ENCODE measurements at places on chromosomes 11 and 22. TPM values are rescaled to one million over a fixed set of nuclear protein-coding genes. Genes with fewer than 3 reads are reported as not detected.
A peak's percentile ranks its signal among the peaks of the same experiment; 100 is the strongest.

DNA sequence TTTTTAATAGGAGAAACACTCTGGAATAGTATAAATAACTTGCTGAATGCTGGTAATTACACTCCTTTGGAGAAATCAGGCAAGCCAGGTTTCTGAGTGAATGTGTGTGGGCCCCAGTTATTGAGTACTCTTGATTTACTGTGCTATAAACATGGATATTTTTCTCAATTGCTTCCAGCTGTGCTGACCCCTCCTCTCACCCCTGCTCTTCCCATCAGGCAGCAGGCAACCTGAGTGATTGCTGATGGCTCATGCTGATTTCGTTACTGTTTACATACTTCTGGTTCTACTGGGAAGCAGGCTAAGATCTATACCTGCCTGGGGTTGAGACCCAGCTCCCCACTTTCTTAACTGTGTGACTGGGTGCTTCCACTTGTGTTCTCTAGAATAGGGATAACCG is 68.5 kb downstream of the DHCR7 start:
- DNase-seq = no peak
- H3K27me3 ChIP-seq = no peaks in the 10 kb centered on the region
- no peaks in the 10 kb centered on the region for H3K4me1 ChIP-seq
- H3K4me3 ChIP-seq = no peak overlapping the region
- no peak overlapping the region for H3K27ac ChIP-seq

NRIP3 gene
- 10.1 TPM for total RNA-seq

DNA sequence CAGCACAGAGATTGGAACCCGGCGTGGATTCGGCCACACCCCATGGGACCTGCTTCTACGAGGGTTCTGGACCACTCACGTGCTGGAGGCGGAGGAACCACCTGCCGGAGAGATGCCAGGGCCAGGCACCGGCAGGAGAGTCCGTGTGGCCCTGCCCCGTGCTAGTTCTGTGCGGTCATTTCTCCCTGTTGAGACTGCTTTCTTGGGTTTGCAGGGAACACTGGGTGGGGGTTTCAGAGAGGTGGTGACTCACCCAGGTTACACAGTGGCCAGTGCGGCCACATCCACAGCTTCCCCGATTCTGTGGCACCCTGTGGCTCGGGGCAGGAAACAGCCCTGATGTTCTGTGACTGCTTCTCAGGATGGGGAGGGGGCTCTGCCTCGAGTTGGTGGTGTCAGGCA is 3.6 kb upstream of the PHLDA2 start:
- no peaks in the 10 kb centered on the region for H3K36me3 ChIP-seq
- no peaks in the 10 kb centered on the region for H3K4me1 ChIP-seq
- H3K27me3 ChIP-seq = no peaks in the 10 kb centered on the region
- DNase-seq = no peak
- no peak overlapping the region for H3K4me3 ChIP-seq

DNA sequence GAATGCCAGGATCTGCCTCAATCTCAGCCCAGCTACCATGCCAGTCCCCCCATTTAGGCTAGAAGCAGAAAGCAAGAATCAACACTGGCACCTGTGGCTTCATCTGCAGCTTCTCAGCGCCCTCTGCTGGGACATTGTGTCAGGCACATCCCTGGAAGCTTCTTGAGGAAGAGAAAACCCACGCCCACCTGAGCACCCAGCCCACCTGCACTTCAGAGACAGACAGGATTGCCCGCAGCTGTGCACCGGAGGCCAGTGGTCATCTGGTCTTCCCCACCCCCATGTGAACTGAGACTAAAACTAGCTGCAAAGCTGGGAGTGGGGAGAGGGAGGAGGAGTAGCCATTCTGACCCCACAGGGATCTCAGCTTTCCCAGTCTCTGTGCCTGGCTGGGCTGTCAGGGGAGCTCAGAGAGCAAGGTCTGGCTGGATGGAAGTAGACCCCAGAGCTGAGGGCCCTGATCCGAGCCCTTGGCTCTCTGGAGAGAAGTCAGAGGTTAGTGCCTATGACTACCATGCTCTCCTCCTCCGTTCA is 66.8 kb downstream of the FEZ1 start:
- peaks cover 3% of the 10 kb centered on the region for H3K36me3 ChIP-seq
- H3K27me3 ChIP-seq = no peaks in the 10 kb centered on the region
- peak; percentile 52 for DNase-seq
- H3K4me1 ChIP-seq = no peaks in the 10 kb centered on the region

DNA sequence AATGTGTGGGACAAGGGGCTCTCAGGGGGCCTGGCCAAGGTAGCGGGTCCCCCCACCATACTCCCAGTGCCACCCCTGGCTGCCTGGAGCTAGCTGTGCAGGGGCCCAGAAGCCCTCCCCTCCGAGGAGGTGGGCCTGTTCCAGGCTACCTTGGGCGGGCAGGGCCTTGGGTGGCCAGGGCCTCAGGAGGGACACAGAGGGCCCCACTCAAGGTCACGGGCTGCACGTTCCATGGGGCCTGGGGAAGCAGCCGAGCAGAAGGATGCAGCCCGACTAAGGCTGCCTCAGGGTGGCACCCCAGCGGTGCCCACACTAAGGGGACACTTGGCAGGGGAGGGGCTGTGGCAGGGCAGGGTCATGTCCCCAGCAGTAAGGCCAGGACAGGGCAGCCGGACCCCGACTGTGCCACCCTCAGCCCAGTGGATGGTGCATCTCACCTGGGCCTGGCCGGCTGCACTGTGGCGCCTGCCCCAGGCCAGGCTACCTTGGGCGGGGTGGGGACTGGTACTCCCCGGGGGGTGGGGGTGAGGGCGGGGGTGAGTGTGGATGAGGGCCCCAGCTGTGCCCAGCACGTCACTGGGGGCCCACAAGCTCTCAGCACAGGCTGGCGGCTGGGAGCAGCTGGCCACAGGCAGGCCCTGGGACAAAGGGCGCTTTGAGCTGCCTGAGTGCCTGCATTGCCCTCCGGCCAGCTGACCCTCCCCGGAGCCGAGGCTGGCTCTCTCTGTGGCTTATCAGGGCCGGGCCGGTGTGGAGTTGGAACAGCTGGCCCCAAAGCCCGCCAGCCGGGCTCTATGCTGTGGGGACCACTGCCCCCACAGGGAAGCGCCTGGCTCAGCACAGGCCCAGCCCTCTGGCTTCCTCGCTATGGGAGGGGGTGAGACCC is 117.1 kb downstream of the KCNQ1 start:
- H3K27ac ChIP-seq = peak overlapping the region; percentile 95
- no peak overlapping the region for H3K4me3 ChIP-seq
- H3K4me1 ChIP-seq = peaks cover 37% of the 10 kb centered on the region
- no peaks in the 10 kb centered on the region for H3K27me3 ChIP-seq

DNA sequence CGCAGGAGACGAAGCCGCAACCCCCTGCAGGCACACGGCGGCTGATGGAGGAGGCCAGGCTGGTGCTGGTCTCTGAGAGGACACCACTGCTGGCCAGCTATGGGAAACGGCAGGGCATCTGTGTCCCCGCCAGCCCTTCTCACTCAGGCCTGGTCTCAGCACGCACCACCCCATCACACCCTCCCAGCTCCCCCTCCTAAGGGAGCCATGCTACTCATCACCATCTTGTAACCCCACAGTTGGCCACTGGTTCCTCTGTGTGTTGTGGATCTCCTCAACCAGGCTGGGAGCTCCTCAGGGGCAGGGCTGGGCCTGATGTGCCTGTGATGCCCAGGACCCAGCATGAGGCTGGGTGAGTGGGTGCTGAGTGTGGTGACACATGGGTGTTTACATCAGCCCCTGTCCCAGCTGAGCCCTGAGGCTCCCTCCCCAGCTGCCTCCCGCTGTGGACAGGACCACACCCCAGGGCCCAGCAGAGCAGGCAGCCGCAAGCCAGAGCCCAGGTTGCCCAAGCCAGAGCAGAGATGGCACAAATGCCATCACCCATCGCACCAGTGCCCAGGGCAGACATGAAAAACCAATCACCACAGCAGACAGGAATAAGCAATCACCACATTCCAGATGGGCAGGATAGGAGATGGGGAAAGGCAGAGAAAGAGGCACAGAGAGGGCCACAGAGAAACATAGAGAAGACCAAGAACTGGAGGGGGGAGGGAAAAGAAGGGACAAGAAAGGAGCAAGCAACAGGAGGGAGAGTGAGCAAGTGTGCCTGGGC is 8.2 kb downstream of the ARVCF start:
- H3K4me1 ChIP-seq = peaks cover 3% of the 10 kb centered on the region
- DNase-seq = no peak
- no peaks in the 10 kb centered on the region for H3K27me3 ChIP-seq
- H3K27ac ChIP-seq = no peak overlapping the region
- no peaks in the 10 kb centered on the region for H3K36me3 ChIP-seq

OR6A2 gene
- not detected for total RNA-seq

SRPRA gene
- 53.4 TPM for total RNA-seq

DNA sequence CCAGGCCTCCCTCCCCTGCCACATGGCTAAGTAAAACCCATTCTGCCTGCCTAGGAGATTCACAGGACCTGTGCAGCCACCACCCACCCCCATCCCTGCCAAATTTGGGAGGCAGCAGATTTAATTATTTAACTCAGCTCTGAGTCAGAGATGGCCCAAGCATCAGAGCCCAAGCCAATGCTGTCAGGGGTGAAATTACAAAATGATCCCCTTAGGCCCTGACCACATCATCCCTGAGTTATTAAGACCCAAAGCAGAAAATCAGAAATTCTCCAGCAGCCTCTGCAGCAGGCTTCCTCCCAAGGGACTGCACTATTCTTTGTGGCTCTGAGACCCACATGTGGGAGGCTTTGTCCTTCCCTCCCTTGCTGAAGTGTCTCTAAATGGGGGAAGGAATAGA is 52.8 kb upstream of the RRAS2 start:
- H3K4me3 ChIP-seq = no peak overlapping the region
- no peaks in the 10 kb centered on the region for H3K36me3 ChIP-seq
- peaks cover 56% of the 10 kb centered on the region for H3K4me1 ChIP-seq
- peak overlapping the region; percentile 81 for H3K27ac ChIP-seq

DNA sequence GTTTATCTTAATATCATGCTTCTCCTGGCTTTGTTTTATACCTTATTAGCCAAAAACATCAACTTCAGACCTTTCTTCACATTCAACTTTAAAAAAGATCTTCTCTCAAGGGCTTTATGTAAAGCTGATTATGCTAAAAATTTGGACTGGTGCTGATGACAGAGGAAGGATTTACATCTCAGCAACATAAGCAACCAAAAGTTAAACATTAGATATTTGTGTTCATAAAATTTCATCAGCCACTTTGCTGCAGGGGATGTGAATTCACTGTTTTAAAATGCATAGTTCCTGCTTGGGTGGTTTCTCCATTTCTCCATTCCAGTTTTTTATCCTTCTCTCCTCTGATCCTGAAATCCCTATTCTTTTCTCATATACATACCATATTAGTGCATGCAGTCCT is 398.6 kb upstream of the DDI1 start:
- no peaks in the 10 kb centered on the region for H3K36me3 ChIP-seq
- DNase-seq = no peak
- H3K4me1 ChIP-seq = no peaks in the 10 kb centered on the region
- H3K27me3 ChIP-seq = no peaks in the 10 kb centered on the region
- H3K4me3 ChIP-seq = no peak overlapping the region

MYO7A gene
- total RNA-seq = 3.5 TPM

GRCh38 chr11:35663408-35663702 is 780 bp downstream of the TRIM44 start:
- peak overlapping the region; percentile 86 for H3K27ac ChIP-seq
- peaks cover 8% of the 10 kb centered on the region for H3K4me1 ChIP-seq
- no peaks in the 10 kb centered on the region for H3K27me3 ChIP-seq
- H3K36me3 ChIP-seq = peaks cover 11% of the 10 kb centered on the region

DNA sequence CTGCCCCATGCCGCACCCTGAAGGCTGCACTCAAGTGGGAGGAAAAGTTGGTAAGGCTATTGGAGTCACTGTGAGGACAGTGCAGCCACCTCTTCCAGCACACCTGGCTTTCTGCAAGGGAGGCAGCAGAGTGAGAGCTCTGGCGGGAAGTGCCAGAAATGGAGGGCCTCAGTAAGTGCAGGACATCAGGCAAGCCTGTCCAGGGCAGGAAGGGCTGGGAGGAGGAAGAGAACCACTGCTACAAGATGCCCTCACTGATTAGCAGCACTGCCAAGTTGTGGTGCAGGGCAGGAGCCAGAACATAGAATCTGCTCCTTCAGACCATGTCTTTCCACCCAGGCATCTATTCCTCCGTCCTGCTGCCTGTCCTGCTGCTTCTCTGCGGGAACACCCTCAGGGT is 61.2 kb upstream of the CLTCL1 start:
- no peaks in the 10 kb centered on the region for H3K4me1 ChIP-seq
- H3K27ac ChIP-seq = no peak overlapping the region
- H3K4me3 ChIP-seq = no peak overlapping the region
- no peak for DNase-seq
- H3K36me3 ChIP-seq = peaks cover 24% of the 10 kb centered on the region

- no peak overlapping the region for H3K4me3 ChIP-seq
- H3K27me3 ChIP-seq = no peaks in the 10 kb centered on the region
- no peaks in the 10 kb centered on the region for H3K36me3 ChIP-seq
- H3K27ac ChIP-seq = no peak overlapping the region
- DNase-seq = no peak
These were observed 43.3 kb downstream of the CYB5R2 start for GRCh38 chr11:7630002-7630401.

- DNase-seq = no peak
- no peaks in the 10 kb centered on the region for H3K27me3 ChIP-seq
- H3K27ac ChIP-seq = no peak overlapping the region
- no peaks in the 10 kb centered on the region for H3K4me1 ChIP-seq
- peaks cover 32% of the 10 kb centered on the region for H3K36me3 ChIP-seq
These were observed 18.8 kb downstream of the SNX19 start for GRCh38 chr11:130897262-130898182.

DNA sequence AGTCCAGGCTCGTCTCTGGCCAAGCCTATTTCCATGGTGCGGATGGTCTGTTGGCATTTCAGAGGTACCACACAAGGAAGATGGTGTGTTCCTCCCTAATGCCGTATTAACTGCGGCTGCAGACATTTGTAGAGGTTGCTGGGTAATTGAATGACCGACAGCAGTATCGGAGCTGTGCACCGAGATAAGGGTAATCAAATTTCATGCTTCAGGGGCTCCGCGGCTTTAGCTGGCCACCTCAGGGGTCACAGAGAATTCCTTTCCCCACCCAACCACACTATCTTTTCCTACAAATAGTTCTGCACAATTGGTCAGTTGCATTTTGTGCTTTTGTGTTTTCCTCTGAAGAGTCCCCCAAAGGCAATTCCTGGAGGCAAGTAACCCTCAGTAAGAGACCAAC is 297.4 kb downstream of the OPCML start:
- H3K4me1 ChIP-seq = no peaks in the 10 kb centered on the region
- no peak overlapping the region for H3K27ac ChIP-seq
- no peak overlapping the region for H3K4me3 ChIP-seq
- no peaks in the 10 kb centered on the region for H3K36me3 ChIP-seq
- H3K27me3 ChIP-seq = no peaks in the 10 kb centered on the region
- DNase-seq = no peak

DNA sequence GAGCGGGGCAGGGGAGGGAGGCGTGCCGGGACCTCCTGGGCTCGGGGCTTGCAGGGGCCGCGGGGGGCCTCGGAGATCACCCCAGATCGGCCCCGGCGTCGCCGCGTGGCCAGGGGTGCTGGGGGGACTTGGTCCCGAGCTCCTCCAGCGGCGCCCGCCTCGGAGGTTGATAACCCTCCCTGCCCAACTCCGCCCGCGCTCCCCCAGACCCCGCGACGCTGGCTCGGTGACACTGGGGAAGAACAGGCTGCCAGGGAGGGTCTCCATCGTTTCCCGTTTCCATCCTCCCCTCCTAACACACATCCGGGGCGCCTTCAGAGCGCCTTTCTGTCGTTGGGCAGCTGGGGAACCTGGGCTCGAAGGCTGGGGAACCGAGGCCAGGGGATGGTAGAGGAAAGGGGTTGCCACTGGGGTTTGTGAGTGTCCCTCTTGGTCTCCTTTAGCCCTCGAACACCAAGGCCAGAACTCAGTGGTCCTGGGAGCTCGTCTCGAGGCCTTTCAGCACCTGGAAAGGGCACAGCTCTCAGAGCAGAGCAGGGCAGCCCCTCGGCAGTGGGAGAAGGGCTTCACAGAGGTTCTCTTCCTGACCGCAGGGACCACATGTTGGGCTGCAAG is 431 bp downstream of the SLC37A2 start:
- H3K27ac ChIP-seq = peak overlapping the region; percentile 9
- no peaks in the 10 kb centered on the region for H3K4me1 ChIP-seq
- peak overlapping the region; percentile 54 for H3K4me3 ChIP-seq
- H3K27me3 ChIP-seq = no peaks in the 10 kb centered on the region
- no peaks in the 10 kb centered on the region for H3K36me3 ChIP-seq

Measured in SJCRH30 (cell line).